ENCODE measurements at places on chromosomes 4 and X.

GRCh38 chr4:34644579-34645115 is 1599.7 kb downstream of the ARAP2 start:
- DNase-seq: no peak

DNA sequence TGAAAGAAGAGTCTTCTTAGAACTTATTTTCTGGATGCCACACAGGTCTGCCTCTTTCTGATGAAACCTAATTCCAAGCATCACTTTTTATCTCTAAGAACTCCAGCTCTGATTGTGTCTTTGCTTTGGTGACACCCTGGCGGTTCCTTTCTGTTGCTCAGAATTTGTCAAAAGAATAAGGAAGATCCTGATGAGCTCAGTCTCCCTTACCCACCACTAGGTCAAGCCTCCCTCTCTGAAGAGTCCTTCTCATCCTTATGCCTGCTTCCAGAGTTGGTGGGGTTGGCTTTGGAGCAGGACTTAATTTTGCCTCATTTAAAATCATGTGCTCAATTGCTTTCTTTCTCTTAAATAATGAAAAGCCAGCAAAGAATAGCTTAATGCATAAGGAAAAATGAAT is 31.5 kb upstream of the RPL34 start:
- no peak for DNase-seq

- DNase-seq: no peak
Measured at GRCh38 chrX:115324194-115324593, 34.7 kb downstream of the LUZP4 start.

DNA sequence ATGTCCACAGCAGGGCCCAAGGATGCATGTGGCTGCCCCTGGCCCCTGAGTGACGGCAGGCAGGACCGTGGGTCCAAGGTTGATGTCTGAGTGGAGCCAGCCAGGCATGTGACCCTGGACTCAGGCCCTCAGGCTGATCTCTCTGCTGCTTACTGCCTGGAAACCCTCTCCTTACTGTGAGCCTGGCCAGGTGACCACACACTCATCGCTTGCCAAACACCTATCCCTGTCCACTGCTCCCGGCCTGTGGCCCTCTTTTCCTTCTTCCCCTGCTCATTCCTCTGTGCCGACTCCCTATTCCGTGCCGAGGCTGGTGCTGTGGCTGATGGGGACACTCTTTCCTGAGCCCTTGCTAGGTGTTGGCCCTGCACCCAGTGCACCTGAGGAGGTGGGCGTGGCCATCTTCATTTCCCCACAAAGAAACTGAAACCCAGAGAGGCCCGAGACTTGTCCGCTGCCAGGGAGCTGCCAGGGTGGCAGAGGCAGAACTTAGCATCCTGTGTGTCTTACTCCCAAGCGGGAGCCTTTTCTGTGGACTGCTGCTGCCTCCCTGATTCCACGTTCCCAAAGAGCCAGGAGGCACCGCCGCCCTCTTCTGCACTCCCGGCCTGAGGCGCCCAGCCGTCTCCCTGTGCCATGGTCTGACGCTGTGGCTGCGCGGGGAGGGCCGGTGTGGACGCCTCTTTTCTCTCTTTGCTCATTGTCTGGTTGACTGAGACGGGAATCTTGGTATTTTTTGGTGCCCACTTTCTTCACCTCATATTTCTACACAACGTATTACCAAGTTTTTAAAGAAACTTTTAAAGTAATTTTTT is 11.2 kb upstream of the RNF4 start:
- DNase-seq: no peak

- no peak for DNase-seq
Measured at GRCh38 chrX:40043895-40044294, 53.9 kb downstream of the BCOR start.

DNA sequence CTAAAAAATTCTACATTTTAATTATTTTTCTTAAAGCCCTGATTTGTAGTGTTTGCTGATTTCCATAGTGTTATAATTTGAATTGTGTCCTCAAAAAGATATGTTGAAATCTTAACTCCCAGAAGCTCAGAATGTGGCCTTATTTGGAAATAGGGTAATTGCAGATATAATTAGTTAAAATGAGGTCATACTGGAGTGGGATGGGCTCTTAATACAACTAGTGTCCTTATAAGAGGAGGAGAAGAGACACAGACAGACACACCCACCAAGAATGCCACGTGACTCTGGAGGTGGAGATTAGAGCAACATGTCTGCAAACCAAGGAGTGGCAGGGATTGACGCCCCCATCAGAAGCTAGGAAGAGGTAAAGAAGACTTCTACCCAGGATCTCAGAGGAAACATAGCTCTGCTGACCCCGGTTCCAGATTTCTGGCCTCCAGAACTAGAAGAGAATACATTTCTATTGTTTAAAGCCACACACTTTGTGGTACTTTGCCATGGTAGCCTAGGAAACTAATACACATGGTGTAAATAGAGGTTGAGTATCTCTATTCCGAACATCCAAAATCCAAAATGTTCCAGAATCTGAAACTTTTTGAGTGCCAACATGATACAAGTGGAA is 70.5 kb upstream of the IRF2 start:
- no peak for DNase-seq

GRCh38 chr4:13159041-13159620 is 325.0 kb downstream of the RAB28 start:
- DNase-seq: no peak

Data from AG08396 (cell line).